RWPE1 (cell line): ENCODE measurements at places on chromosomes 1 and 21.
A peak's percentile ranks its signal among the peaks of the same experiment; 100 is the strongest.

DNA sequence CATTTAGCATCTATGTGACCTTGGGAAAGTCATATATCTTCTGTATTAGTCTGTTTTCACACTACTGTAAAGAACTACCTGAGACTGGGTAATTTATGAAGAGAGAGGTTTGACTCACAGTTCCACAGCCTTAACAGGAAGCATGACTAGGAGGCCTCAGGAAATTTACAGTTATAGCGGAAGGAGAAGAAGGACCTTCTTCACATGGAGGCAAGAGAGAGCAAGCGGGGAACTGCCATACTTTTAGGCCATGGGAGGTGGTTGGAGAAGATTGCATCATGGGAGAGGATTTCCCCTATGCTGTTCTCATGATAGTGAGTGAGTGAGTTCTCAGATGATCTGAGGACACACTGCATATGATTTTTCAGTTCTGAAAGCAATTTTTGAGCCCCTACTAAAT, 87.9 kb downstream of the CLEC20A start:
- DNase-seq = no peak

- DNase-seq = no peak
Observed at GRCh38 chr1:39655578-39656268, 16.2 kb downstream of the NT5C1A start.

- DNase-seq = no peak
Observed at GRCh38 chr1:68770817-68771216, 273.9 kb upstream of the DEPDC1 start.

- no peak for DNase-seq
Observed at GRCh38 chr1:229699613-229700267, 73.7 kb downstream of the URB2 start.

DNA sequence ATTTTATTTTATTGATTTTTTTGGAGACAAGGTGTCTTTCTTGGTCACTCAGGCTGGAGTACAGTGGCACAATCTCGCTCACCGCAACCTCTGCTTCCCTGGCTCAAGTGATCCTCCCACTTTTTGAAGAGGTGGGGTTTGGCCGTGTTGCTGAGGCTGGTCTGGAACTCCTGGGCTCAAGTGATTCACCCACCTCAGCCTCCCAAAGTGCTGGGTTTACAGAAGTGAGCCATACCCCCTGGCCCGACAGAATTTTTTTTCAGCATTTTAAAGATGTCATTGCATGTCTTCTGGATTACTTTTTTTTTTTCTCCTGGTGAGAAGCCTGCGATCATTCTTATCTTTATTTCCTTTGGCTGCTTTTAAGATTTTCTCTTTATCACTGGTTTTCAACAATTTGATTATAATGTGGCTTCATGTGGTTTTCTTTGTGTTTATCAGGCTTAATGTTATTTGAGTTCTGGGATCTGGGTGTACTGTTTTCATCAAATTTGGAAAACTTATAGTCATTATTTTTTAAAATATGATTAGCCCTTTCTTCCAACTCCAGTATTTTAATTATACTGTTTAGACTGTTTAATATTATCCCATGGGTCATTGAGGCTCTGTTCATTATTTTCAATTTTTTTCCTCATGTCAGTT, 23.1 kb upstream of the PTBP2 start:
- DNase-seq = no peak

GRCh38 chr1:167474191-167474641, 44.1 kb downstream of the CD247 start:
- DNase-seq = no peak

DNA sequence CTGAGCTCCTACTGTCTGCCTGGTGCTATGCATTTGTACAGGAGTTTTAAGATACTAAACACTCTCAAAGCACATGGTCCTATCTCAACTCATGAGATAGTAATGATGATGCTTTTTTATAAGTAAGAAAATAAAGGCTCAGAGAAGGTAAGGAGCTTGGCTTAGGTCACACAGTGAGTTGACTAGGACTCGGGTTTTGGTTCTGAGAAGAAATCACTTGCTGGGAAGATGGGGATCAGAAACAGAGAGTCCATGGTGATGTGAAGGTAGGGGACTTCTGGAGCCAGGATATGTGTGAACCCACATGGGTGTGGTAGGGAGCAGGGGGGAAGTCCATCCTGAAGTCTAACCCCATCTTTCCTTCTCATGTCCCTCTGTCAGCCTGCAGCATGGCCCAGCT, 3.7 kb downstream of the BCAN start:
- no peak for DNase-seq

DNA sequence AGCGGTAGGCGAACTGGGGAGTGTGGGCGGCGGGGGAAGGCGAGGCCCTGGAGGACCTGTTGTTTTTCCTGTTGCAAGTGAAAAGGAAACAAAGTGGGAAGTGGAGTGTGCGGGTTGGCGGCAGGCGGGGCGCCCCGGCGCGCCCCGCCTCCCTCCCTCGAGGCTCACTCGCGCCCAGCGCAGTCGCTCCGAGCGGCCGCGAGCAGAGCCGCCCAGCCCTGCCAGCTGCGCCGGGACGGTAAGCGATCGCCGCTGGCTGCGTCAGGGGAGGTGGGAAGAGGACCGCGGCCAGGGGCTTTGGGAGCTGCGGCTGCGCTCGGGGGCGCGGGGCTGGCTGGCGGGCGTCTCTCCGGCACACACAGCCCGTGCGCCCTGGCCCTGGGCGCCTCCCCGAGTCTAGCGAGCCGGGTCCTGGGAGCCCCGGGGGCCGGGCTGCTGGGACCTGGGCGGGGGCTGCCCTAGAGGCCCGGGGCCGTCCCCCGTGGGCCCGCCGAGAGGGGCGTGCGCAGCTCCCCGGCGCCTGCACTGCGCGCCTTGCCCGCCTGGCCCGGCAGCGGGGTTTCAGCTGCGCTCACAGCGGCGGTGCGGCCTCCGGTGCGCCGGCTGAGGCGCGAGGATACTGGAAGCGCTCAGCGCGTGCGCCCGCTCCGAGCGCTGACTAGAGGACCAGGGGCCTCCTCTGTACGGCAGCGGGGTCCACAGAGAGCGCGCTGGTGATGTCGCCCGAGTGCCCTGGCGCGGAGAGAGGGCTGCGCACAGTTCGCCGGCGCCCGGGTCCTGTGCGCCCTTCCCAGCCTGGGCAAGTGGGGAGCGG, at the start of gene PIK3CD:
Gene PIK3CD (plus strand): TSS at position 167 of the 814 bp plus-strand sequence. CDS start 58,725 bp downstream, outside the sequence.
- peak; percentile 34 for DNase-seq

- DNase-seq = no peak
Observed at GRCh38 chr1:56898879-56899278, 44.3 kb downstream of the C8A start.
